B cell (primary cell): ENCODE measurements at places on chromosomes 6 and 20. TPM values are rescaled to one million over a fixed set of nuclear protein-coding genes. Genes with fewer than 3 reads are reported as not detected.

SPTLC3 gene
- not detected in 2 replicates for total RNA-seq

AGER gene
- total RNA-seq = 36.4 and 38.8 TPM in 2 replicates

HEY2 gene
- not detected in 2 replicates for total RNA-seq

PXDC1 gene
- total RNA-seq = 17.1 and 18.9 TPM in 2 replicates

SIRPG gene
- total RNA-seq = not detected in 2 replicates

TFAP2C gene
- not detected in 2 replicates for total RNA-seq

GRCh38 chr6:73200735-73201134, 24.6 kb downstream of the KHDC1L start:
- H3K4me3 ChIP-seq = no peak overlapping the region
- H3K27me3 ChIP-seq = no peaks in the 10 kb centered on the region
- H3K36me3 ChIP-seq = no peaks in the 10 kb centered on the region
- H3K27ac ChIP-seq = no peak overlapping the region
- no peaks in the 10 kb centered on the region for H3K4me1 ChIP-seq

DNA sequence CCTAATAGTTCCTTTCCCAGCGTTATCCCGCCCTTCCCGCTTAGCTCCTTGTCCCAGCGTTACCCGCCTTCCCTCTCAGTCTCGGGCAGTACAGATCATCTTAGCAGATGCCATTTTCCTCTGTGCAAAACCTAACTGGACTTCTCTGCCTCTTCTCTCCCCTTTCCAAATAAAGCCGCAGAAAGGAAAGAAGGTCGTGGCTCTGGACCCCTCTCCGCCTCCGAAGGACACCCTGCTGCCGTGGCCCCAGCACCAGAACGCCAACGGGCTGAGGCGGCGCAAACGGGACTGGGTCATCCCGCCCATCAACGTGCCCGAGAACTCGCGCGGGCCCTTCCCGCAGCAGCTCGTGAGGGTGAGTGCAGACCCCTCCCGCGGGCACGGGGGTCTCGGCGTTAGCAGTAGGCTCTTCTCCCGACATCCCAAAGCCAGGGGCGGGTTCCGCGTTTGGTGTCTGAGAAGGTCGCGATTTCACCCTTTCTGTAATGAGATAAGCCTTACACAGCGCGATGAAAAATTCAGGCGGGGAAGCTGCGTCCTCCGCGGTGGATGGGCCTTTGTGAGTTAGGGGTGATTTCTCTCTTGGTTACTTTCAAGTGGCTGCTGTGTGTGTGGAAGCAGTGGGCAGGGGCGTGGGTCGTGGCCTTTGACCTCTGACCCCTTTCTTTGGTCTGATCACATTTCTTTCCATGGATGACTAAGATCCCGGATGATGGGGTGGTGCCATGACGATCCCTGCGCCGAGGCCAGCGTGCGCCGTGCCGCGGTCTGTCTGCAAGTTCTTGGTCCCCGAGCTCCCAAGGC, 292.7 kb downstream of the TAF4 start:
- no peak overlapping the region for H3K4me3 ChIP-seq
- no peaks in the 10 kb centered on the region for H3K27me3 ChIP-seq
- H3K27ac ChIP-seq = no peak overlapping the region
- no peaks in the 10 kb centered on the region for H3K36me3 ChIP-seq
- no peaks in the 10 kb centered on the region for H3K4me1 ChIP-seq

DNA sequence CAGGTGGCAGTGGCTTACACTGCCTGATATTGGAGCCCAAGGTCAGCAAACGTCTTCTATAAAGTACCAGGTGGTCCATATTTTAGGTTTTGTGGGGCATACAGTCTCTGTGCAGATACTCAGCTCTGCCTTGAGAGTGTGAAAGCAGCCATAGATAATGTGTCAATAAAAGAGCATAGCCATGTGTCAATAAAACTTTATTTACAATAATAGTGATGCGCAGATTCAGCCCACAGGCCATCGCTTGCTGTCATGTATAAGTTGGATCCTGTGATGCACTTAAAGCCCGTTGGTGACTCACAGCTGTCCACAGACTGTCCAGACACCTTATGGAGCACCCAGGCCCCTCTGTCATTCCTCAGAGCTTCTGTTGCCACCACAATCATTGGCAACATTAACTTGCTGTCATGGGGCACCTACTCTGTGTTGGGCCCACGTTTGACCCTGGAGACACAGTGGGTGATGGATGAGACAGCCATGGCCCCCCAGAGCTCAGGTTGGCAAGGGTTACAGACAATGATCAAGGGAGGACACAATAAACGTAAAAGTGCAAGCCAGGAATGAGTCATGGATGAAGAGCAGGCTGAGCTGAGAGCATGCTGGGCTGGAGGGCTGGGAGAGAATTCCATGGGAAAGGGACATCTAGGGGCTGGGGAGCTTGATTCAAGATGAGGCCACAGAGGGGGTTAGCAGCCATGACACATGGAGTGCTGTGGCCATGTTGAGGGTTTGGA, 173.6 kb downstream of the TAF4 start:
- H3K27me3 ChIP-seq = no peaks in the 10 kb centered on the region
- DNase-seq = no peak
- no peaks in the 10 kb centered on the region for H3K4me1 ChIP-seq
- no peak overlapping the region for H3K27ac ChIP-seq
- no peaks in the 10 kb centered on the region for H3K36me3 ChIP-seq
- no peak overlapping the region for H3K4me3 ChIP-seq

DNA sequence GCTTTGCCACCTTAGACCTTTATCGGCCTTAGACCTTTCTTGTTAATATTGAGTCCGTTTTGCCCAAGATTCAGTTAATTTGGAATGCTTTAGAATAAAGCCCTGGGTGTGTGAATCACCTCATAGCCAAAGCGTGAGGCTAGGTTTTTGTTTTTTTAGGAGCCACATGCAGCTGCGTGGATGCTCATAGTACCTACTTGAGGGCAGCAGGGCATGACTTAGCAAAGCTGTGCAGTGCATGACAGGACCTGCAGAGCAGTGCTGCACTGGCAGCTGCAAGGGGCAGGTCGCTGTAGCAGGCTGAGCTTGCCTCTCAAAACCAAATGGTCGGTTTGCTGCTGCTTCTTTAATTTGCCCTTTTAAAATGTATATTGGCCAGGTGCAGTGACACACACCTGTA, 116.1 kb downstream of the JAG1 start:
- no peaks in the 10 kb centered on the region for H3K4me1 ChIP-seq
- H3K36me3 ChIP-seq = no peaks in the 10 kb centered on the region
- H3K4me3 ChIP-seq = no peak overlapping the region
- H3K27me3 ChIP-seq = no peaks in the 10 kb centered on the region

GRCh38 chr6:42012501-42013133, 37.7 kb upstream of the TAF8 start:
- DNase-seq = no peak
- peaks cover 6% of the 10 kb centered on the region for H3K36me3 ChIP-seq
- H3K4me3 ChIP-seq = no peak overlapping the region
- H3K27me3 ChIP-seq = no peaks in the 10 kb centered on the region
- peaks cover 51% of the 10 kb centered on the region for H3K4me1 ChIP-seq

DNA sequence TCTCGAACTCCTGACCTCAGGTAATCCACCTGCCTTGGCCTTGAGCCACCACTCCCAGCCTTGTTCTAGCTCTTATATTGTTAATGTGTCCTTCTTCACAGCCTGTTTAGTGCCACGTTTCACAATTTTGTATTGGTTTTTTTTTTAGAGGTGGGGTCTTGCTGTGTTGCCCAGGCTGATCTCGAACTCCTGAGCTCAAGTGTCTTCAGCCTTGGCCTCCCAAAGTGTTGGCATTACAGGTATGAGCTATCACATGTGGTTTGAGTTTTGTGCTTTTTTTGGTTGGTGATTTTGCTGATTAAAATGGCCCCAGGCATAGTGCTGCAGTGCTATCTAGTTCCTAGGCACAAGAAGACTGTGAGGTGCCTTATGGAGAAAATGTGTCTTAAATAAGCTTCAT, 5.9 kb upstream of the CSTL1 start:
- H3K27ac ChIP-seq = no peak overlapping the region
- no peaks in the 10 kb centered on the region for H3K36me3 ChIP-seq
- no peaks in the 10 kb centered on the region for H3K4me1 ChIP-seq
- H3K27me3 ChIP-seq = no peaks in the 10 kb centered on the region
- no peak overlapping the region for H3K4me3 ChIP-seq

- DNase-seq = no peak
- H3K4me3 ChIP-seq = no peak overlapping the region
- no peaks in the 10 kb centered on the region for H3K27me3 ChIP-seq
- H3K36me3 ChIP-seq = no peaks in the 10 kb centered on the region
These were observed 19.5 kb upstream of the PRELID3B start for GRCh38 chr20:59062081-59062480.

DNA sequence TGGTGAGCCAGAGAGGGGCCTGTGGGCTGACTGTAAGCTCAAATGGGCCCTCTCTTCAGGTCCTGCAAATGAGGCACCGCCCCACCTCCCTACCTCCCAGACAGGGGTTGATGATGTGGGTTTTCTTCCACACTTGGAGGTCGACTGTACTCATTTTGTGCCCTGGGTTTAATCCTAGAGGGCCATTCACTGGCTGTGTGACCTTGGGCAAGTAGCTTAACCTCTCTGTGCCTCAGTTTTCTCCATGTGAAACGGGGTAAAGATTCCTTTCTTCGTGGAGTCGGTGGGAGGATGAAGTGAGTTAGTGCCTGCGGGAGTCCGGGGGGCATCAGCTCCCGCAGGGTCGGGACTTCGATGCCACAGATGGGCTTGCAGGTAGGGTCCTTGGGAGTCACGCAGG, 23.9 kb downstream of the ZBP1 start:
- peak; percentile 27 for DNase-seq
- H3K36me3 ChIP-seq = no peaks in the 10 kb centered on the region
- H3K27ac ChIP-seq = no peak overlapping the region
- H3K4me1 ChIP-seq = peaks cover 26% of the 10 kb centered on the region

- H3K36me3 ChIP-seq = no peaks in the 10 kb centered on the region
- no peak overlapping the region for H3K27ac ChIP-seq
- no peaks in the 10 kb centered on the region for H3K27me3 ChIP-seq
- DNase-seq = no peak
- H3K4me3 ChIP-seq = no peak overlapping the region
- no peaks in the 10 kb centered on the region for H3K4me1 ChIP-seq
These were observed 22.0 kb upstream of the MAFB start for GRCh38 chr20:40711079-40711478.

- H3K27me3 ChIP-seq = peaks cover 84% of the 10 kb centered on the region
- H3K36me3 ChIP-seq = no peaks in the 10 kb centered on the region
- H3K27ac ChIP-seq = no peak overlapping the region
- H3K4me1 ChIP-seq = peaks cover 40% of the 10 kb centered on the region
- no peak overlapping the region for H3K4me3 ChIP-seq
- DNase-seq = no peak
These were observed 13.4 kb downstream of the FOXC1 start for GRCh38 chr6:1622851-1623768.

- no peaks in the 10 kb centered on the region for H3K27me3 ChIP-seq
- no peak for DNase-seq
- H3K4me3 ChIP-seq = no peak overlapping the region
- peaks cover 3% of the 10 kb centered on the region for H3K4me1 ChIP-seq
- no peaks in the 10 kb centered on the region for H3K36me3 ChIP-seq
These were observed 7.9 kb downstream of the MAP3K4 start for GRCh38 chr6:160999516-160999915.

- no peaks in the 10 kb centered on the region for H3K27me3 ChIP-seq
- H3K36me3 ChIP-seq = no peaks in the 10 kb centered on the region
- no peak overlapping the region for H3K27ac ChIP-seq
- H3K4me1 ChIP-seq = no peaks in the 10 kb centered on the region
- no peak for DNase-seq
These were observed 155.4 kb downstream of the RFPL4B start for GRCh38 chr6:112502351-112503090.

DNA sequence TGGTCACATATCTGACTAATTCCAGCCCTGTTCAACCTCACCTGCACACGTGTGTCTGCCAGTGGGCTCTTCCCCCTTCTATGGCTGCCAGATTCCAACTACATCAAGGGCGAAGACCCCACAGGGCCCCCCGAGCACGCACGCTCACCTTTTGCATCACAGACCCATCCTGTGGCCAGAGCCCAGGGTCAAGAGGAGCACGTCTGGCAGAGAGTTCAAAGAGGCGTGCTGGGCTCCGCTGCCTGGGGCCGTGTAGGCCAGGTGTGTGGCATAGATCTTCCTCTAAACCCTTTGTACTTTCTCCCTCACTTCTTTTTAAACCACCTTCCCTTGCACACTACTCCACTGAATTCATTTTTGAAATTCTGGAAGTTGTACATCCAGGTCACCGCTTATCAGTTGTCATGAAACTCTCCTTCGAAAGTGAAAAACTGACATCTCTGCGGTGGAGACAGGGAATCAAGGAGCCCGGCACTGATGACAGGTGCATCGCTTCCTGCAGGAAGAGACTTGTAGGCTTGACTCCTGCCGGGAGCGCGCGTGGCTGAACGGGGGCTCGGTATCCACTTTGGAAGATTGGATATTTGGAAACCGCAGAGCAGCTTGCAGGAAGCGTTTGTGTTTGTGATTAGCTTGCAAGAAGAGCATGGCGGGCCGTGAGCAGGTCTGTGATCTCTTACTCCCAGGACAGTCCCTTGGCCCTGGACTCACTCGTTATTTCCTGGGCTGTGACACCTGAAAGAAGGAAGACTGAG, 397.2 kb downstream of the CDH4 start:
- DNase-seq = no peak
- no peaks in the 10 kb centered on the region for H3K27me3 ChIP-seq
- no peak overlapping the region for H3K27ac ChIP-seq
- no peak overlapping the region for H3K4me3 ChIP-seq

GRCh38 chr6:53481323-53481722, 63.6 kb downstream of the GCLC start:
- H3K4me1 ChIP-seq = peaks cover 47% of the 10 kb centered on the region
- peaks cover 2% of the 10 kb centered on the region for H3K27me3 ChIP-seq
- H3K36me3 ChIP-seq = no peaks in the 10 kb centered on the region

DNA sequence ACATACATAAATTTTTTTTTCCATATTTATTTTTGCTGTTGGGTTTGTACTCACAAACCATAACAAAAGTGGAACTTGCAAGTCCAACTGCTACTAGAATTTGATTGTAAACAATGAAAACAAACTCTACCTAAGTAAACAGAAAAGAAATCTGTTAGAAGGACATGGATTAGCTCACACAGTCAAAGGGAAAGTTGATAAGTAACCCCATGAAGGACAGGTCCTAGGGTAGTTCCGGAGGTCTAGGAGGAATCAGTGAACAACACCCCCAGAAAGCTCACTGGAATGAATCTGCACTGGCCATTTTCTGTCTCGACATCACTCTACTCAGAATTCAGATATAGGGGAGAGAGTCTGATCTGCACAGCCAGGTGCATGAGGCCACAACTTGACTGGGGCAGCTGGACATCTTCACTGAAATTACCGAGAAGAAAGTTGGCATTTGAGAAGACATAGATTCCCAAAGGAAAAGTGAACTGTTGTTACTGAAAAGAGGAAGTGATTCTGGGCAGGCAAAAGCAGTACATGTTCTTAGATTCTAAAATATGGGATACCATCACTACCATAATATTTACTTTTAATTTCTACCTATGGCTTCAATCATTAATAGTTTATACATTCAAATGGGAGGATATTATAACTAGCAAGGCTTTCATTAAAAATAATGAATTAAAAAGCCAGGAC, 76.4 kb downstream of the HMGN3 start:
- no peak for DNase-seq
- H3K27ac ChIP-seq = no peak overlapping the region
- H3K27me3 ChIP-seq = no peaks in the 10 kb centered on the region
- H3K4me1 ChIP-seq = no peaks in the 10 kb centered on the region
- H3K36me3 ChIP-seq = no peaks in the 10 kb centered on the region

- H3K4me1 ChIP-seq = no peaks in the 10 kb centered on the region
- H3K36me3 ChIP-seq = no peaks in the 10 kb centered on the region
- no peak overlapping the region for H3K4me3 ChIP-seq
These were observed 637.6 kb downstream of the RNF144B start for GRCh38 chr6:19024737-19025136.
